ENCODE measurements at places on chromosomes 16 and 17. TPM values are rescaled to one million over a fixed set of nuclear protein-coding genes. Genes with fewer than 3 reads are reported as not detected.
A peak's percentile ranks its signal among the peaks of the same experiment; 100 is the strongest.

DNA sequence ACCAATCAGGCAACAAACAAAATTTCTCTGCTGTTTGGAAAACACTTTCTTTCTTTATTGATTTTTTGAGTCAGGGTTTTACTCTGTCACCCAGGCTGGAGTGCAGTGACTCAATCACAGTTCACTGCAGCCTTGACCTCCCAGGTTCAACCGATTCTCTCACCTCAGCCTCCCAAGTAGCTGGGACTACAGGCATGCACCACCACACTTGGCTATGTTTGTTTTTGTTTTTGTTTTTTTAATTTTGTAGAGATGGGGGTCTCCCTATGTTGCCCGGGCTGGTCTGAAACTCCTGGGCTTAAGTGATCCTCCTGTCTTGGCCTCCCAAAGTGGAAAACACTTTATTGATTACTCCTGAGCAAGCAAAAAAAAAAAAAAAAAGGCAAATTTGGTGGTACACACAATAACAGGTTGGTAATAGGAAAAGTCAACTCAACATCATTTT, 276.4 kb downstream of the SOX9 start:
- no peak overlapping the region for H3K4me3 ChIP-seq
- no peak overlapping the region for H3K27ac ChIP-seq
- no peaks in the 10 kb centered on the region for H3K36me3 ChIP-seq
- no peaks in the 10 kb centered on the region for H3K27me3 ChIP-seq
- no peaks in the 10 kb centered on the region for H3K4me1 ChIP-seq
- no peak for DNase-seq

DNA sequence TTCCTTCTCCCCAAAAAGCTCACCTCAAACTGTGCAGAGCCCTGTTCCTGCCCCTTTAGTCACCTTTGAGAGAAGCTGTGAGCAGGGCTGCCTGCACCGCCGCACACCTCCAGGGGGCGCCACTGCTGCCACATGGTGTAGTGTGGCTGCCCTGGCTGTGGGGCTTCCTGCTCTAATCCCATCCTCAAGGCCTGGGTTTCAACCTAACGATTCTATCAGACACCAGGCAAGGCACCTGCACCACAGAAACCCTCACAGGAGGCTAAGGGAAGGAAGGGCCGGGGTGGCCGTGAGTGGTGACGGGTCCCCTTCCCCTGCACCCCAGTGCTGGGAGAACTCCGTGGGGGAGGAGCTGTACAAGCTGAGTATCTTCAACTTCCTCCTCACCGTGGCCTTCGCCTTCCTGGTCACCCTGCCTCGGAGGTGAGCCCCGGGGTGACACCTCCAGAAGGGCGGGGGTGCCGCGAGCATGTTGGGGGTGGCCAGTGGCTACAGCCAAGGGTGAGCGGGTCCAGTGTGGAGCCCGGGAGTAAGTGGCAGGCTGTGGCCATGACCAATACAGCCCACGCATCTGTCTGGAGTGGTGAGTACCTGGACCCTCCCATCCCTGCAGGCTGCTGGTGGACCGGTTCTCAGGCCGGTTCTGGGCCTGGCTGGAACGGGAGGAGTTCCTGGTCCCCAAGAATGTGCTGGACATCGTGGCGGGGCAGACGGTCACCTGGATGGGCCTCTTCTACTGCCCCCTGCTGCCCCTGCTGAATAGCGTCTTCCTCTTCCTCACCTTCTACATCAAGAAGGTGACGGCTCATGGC, 7.0 kb downstream of the TMC8 start:
- H3K27ac ChIP-seq, result peak overlapping the region; percentile 74
- H3K36me3 ChIP-seq, result peaks cover 48% of the 10 kb centered on the region
- H3K27me3 ChIP-seq, result no peaks in the 10 kb centered on the region
- DNase-seq, result no peak
- peaks cover 63% of the 10 kb centered on the region for H3K4me1 ChIP-seq
- peak overlapping the region; percentile 7 for H3K4me3 ChIP-seq

GRCh38 chr16:31198207-31198882, 4.2 kb downstream of the PYCARD start:
- DNase-seq, result no peak
- peak overlapping the region; percentile 73 for H3K27ac ChIP-seq
- H3K36me3 ChIP-seq, result peaks cover 32% of the 10 kb centered on the region
- peaks cover 45% of the 10 kb centered on the region for H3K4me1 ChIP-seq

CDH13 gene
- total RNA-seq, result not detected

- peak overlapping the region; percentile 92 for H3K27ac ChIP-seq
- peaks cover 21% of the 10 kb centered on the region for H3K36me3 ChIP-seq
- peaks cover 73% of the 10 kb centered on the region for H3K4me1 ChIP-seq
- no peaks in the 10 kb centered on the region for H3K27me3 ChIP-seq
- DNase-seq, result no peak
Observed at GRCh38 chr17:31310886-31311285, 3.0 kb downstream of the EVI2B start.

HID1 gene
- total RNA-seq, result 0.31 TPM

GRCh38 chr17:76840884-76841775, 27.1 kb upstream of the MGAT5B start:
- no peak for DNase-seq
- no peak overlapping the region for H3K4me3 ChIP-seq
- no peak overlapping the region for H3K27ac ChIP-seq
- H3K27me3 ChIP-seq, result peaks cover 45% of the 10 kb centered on the region
- H3K36me3 ChIP-seq, result peaks cover 2% of the 10 kb centered on the region

RNU2-1 gene
- 6,685 TPM for total RNA-seq

DNA sequence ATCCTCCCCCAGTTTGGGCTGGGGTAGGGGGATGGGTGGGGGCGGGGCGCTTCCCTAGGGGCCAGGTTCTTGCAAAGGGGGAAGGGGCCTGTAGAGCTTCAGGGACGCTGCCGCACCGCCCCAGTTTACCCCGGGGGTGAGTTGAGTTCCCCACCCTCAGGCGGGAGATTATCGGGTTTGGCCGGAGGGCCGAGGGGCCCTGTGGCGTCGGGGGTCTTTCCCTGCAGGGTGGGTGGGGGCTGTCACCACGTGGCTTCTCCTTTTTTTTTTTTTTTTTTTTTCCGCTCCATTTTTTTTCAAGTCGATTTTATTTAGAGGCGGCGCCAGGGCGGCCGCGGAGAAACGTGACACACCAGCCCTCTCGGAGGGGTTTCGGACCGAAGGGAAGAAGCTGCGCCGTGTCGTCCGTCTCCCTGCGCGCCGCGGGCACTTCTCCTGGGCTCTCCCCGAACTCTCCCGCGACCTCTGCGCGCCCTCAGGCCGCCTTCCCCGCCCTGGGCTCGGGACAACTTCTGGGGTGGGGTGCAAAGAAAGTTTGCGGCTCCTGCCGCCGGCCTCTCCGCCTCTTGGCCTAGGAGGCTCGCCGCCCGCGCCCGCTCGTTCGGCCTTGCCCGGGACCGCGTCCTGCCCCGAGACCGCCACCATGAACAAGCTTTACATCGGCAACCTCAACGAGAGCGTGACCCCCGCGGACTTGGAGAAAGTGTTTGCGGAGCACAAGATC, at the start of gene IGF2BP1:
TSS of gene IGF2BP1 (plus strand) at position 283 of the 724 bp plus-strand sequence. CDS start at position 644, 361 bp downstream.
- H3K36me3 ChIP-seq, result peaks cover 3% of the 10 kb centered on the region
- no peak for DNase-seq
- peak within 1 kb of the TSS; percentile 67 for H3K4me3 ChIP-seq
- H3K27me3 ChIP-seq, result peaks cover 82% of the 10 kb centered on the region
- H3K27ac ChIP-seq, result peak within 1 kb of the TSS; percentile 61
- H3K4me1 ChIP-seq, result peaks cover 24% of the 10 kb centered on the region

DNA sequence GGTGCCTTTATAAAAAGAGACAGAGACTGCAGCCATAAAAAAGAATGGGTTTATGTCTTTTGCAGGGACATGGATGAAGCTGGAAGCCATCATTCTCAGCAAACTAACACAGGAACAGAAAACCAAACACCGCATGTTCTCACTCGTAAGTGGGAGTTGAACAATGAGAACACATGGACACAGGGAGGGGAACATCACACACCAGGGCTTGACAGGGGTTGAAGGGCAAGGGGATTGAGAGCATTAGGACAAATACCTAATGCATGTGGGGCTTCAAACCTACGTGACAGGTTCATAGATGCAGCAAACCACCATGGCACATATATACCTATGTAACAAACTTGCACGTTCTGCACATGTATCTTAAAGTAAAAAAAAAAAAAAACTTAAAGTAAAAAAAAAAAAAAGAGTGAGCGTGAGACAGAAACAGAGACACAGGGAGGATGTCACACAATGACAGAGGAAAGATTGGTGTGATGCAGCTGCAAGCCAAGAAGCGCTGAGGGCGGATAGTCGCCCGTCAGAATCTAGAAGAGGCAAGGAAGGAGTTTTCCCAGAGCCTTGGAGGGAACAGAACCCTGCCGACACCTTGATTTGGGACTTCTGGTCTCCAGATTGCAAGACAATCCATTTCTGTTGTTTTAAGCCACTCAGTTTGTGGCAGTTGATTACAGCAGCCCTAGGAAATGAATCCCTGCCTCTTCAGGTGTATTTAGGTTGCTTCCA, 27.4 kb upstream of the TNS4 start:
- peak overlapping the region; percentile 90 for H3K27ac ChIP-seq
- peaks cover 46% of the 10 kb centered on the region for H3K36me3 ChIP-seq
- H3K4me1 ChIP-seq, result peaks cover 85% of the 10 kb centered on the region
- no peak for DNase-seq
- H3K27me3 ChIP-seq, result no peaks in the 10 kb centered on the region
- peak overlapping the region; percentile 62 for H3K4me3 ChIP-seq

GPR139 gene
- total RNA-seq, result not detected

WNT9B gene
- not detected for total RNA-seq

Measured in activated T-helper 1 cell treated with anti-CD3 and anti-CD28 coated beads, Interleukin-12 subunit alpha, Interleukin-12 subunit beta, Interleukin-2, Interleukin-4 antibody, amounts not matched to agents 30 ng/mL and 10 ng/mL and 1 ng/mL, durations not matched to agents 14 hours and 24 hours and 36 hours (primary cell).